ENCODE measurements at places on chromosomes 2 and 18. TPM values are rescaled to one million over a fixed set of nuclear protein-coding genes. Genes with fewer than 3 reads are reported as not detected.

GRCh38 chr2:138447889-138448570, 53.5 kb upstream of the SPOPL start:
- DNase-seq: no peak

DNA sequence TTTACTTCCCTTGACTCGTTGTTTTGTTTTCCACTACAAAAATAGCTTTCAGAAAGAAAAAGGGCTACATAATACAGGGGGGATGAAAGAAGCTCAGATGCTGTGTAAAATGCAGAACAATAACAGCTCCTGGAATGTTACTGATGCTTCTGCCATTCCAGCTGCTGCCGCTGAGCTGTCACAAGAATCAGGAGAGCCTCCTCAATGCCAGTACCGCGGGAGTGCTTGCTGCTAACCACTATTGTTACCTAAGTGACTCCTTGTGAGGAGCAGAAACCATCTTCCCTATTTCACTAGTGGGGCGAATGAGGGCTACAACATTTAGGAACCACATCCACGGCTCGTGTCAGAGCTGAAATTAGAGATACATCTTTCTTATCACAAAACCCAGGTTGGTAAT, 384.8 kb downstream of the GALR1 start:
- DNase-seq: no peak

Gene OSGEPL1
- total RNA-seq: 7.7 TPM

DNA sequence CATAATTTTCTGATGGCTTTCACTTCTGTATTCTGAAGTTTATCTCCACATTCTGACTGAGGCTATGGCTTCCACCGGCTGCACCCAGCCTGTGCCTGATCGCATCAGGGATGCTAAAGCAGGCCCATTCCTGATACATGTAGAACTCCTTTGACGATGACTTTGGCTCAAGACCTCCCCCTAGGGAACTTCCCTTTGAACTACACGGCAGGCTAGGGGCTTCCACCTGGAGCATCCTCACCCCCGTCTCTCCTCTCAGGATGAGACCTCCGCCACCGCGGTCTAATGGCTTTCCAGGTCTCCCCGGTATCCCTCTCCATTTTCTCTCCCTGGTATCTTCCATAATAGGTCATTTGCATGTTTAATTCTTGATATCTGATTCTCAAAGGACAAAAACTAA, 214.9 kb upstream of the CHST9 start:
- no peak for DNase-seq

DNA sequence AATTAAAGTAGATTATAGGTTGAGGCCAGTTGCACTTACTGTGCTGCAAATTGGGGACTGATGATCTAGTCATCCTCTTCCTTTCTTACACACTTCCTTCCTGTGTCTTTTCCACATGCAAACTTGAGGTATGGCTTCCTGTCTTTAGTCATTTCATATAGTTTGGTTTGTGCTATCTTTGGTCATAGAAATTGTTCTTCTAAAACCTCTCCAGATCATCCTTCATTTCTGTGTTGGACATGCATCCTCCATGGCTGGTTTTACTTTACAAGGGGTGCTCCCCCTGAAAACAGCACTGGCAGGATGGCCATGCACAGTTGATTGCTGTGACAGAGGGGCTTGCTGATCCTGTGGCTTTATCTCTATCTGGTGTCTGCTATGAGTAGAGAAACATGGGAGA, 36.5 kb downstream of the MGAT5 start:
- DNase-seq: no peak

GRCh38 chr2:165634855-165635254, 159.2 kb downstream of the GALNT3 start:
- peak; percentile 90 for DNase-seq

Gene TMEM198
- 4.6 TPM for total RNA-seq

- no peak for DNase-seq
These were observed 56.9 kb downstream of the LIMS1 start for GRCh38 chr2:108591163-108591562.

Gene SMPD4
- total RNA-seq: 74.6 TPM

DNA sequence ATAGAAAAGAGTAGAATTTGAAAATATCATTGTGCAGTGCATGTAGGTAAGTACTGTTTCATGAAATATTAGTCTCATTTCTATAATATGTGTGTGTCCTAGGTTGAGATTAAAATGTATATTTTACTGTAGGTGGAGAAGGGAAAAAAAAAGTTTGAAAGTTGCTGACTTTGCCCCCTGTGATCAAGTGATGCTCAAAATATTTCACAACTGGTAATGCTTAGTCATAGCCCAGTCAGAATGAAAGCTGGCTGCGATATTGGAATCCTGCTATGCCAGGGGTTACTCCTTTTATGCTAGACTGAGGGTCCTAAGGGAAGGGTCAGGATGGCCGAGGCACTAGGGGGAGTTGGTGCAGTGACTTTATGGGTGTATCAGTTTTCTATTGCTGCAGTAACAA, 19.5 kb upstream of the CFAP36 start:
- no peak for DNase-seq

Gene GDF7
- under 0.01 TPM for total RNA-seq

Gene FABP1
- not detected for total RNA-seq

DNA sequence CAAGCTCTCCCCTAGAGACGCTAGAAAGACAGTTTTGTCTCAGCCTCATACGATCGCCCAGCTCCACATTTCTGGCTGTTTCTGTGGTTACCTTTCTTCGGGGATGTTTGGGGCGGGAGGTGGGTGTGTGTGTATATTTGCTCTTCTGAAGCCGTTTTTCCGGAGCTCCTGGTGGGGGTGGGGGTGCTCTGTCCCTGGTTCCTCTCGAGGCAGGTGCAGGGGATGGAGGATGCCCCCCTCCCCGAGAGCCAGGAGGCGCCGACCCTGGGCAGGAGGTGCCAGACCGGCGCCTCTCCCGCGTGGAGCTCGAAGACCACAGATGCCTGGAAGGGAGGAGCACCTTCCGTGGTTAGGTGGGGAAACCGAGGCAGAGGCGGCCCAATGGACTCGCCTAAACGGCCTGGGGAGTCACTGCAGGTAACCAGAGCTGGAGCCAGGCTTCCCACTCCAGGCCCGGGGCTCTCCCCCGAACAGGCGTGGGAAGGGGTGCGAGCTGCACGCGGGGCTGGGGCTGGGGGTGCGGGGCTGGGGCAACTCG, 694 bp upstream of the HPCAL1 start:
- no peak for DNase-seq

GRCh38 chr2:232438951-232439757, 16.8 kb upstream of the ALPI start:
- peak; percentile 35 for DNase-seq

DNA sequence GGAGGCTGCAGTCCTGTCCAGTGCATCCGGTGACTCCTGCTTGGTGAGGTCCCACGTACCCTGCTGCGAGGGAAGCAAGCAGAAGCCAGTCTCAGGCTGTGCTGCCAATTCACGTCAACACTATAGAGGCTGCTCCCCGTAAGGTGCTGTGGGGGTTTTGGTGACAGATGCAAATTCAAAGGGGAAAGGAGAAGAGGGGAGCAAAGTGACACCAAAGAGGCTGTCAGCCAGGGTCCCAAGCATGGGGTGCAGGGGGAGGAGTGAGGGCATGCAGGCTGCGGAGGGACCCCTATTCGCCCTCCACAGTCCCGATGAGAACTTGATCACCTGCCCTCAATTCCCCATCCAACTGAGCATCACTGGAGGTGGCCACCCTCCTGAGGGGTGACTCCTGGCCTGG, 179.4 kb upstream of the HS6ST1 start:
- DNase-seq: no peak

Gene ACKR3
- 68.5 TPM for total RNA-seq

DNA sequence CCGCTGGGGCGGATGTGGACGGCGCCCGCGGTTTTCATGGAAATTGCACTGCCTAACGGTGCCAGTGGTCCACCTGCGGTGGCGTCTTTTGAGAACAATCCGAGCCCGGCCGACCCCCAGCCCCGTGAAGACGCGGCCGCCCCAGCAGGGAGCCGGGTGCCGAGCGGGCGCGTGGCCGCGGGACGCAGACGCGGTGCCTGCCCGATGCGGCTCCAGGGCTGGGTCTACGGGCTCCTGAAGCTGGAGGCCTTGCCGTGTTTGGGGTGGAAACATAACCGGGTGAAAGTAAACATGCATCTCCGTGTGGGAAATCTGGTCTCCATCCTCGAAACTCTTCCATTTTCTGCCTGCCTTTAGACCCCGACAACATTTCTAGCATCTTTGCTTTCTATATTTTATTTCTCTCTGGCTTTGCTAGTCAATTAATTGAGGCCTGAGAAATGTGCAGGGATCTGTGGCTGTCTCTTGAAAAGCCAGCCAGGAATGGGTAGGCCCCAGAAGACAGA, 572 bp downstream of the INPP4A start:
- no peak for DNase-seq

- DNase-seq: no peak
These were observed 37.3 kb downstream of the CDH19 start for GRCh38 chr18:66566616-66567015.

Gene APOB
- total RNA-seq: 0.11 TPM

Gene CHST9
- total RNA-seq: 0.13 TPM

Gene PLEK
- total RNA-seq: 11.8 TPM

Measured in thyroid gland (tissue), 4 donors.